ENCODE measurements at places on chromosomes 3 and 15.
A peak's percentile ranks its signal among the peaks of the same experiment; 100 is the strongest.

DNA sequence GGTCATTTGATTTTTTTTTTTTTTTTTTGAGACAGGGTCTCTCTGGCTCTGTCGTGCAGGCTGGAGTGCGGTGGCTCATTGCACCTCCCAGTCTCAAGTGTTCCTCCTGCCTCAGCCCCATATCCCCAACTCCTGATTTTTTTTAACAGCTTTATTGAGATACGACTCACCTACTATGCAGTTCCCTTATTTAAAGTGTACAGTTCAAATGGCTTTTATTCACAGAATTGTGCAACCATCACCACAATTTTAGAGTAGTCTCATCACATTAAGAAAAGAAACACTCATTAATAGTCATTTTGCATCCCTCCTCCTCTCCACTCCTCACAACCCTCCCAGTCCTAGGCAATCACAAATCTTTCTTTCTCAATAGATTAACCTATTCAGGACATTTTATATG lies 1.9 kb upstream of the TRA2B start:
- DNase-seq = no peak

GRCh38 chr3:172134352-172134751 lies 95.0 kb downstream of the FNDC3B start:
- DNase-seq = no peak

DNA sequence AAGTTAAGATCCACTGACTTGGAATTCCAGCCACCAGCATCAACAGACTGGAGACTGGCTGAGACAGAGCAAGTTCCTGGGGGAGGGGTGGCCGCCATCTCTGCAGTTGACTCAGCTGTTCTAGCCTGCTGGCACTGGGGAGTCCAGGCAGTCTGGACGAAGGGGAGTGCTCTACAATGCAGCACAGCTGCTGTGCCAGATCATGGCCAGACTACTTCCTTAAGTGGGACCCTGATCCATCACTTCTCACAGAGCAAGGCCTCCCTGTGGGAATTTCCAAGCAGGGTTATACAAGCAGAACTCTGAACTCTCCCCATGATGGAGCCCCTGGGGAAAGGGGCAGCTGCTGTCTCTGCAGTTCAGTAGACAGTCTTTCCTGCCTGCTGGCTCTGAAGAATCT lies 35.2 kb downstream of the PYGO1 start:
- DNase-seq = no peak

DNA sequence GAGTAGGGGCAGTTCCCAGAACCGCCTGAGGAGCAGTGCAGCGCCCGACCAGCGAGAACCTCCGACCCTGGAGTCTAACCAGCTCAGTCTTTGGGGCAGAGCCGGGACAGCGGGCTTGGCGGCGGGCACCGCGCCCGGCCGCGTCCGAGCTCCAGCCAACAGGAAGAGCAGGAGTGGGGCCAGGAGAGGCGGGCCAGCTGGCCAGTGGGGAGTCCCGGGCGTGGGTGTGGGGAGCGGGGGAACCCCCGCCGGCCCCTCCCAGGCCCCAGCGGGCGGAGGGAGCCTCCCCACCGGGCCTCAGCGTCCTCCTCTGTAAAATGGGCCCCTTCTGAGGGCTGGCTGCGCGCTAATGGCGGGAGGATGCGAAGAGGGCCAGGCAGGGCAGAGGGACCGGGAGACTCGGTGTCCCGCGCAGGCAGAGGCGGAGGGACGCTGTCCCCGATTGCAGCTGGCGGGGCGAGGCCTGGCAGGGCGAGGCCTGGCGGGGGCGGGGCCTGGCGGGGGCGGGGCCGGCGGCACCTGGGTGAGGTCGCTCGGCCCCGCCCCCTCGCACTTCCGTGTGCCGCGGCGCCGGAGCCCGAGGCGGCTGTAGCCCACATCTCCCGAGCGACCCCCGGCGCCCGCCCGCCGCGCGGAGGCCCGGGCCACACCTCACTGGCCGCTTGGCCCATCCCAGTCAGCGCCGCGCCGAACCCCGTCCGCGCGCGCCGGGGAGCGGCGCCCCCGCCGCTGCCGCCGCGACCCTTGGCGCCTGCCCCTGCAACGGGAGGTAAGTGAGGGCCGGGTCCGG lies at the start of gene PRKCD:
PRKCD (plus strand) TSS at position 550 of the 790 bp plus-strand sequence. CDS start 17,214 bp downstream, outside the sequence.
- DNase-seq = peak; percentile 81

DNA sequence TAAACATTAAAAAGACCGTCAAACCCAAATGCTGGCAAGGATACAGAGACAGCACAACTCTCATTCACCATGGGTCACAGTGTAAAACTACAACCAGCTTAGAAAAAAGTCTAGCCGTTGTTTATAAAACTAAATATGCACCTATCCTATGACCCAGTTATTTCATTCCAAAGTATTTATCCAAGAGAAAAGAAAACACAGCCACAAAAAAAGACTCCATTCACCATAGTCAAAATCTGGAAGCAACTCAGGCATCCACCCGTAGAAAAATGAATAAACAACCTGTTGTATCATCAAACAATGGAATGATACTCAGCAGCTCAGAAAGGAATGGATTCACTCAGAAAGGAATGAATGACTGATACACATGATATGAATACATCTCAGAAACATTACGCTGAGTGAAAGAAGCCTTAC lies 28.6 kb downstream of the PLD1 start:
- no peak for DNase-seq

- peak; percentile 99 for DNase-seq
Observed at GRCh38 chr3:136861890-136862616, at the start of gene NCK1. TSS of gene NCK1 (plus strand) at chr3:136862208. CDS start at chr3:136928002, 65,794 bp downstream.

- DNase-seq = no peak
Observed at GRCh38 chr15:82093325-82093724, 47.5 kb upstream of the MEX3B start.

GRCh38 chr3:124768812-124769211 lies 38.6 kb downstream of the UMPS start:
- no peak for DNase-seq

- DNase-seq = no peak
Observed at GRCh38 chr15:68668926-68669600, 90.3 kb downstream of the CORO2B start.

GRCh38 chr3:119643528-119643927 lies 16.9 kb downstream of the POPDC2 start:
- no peak for DNase-seq

DNA sequence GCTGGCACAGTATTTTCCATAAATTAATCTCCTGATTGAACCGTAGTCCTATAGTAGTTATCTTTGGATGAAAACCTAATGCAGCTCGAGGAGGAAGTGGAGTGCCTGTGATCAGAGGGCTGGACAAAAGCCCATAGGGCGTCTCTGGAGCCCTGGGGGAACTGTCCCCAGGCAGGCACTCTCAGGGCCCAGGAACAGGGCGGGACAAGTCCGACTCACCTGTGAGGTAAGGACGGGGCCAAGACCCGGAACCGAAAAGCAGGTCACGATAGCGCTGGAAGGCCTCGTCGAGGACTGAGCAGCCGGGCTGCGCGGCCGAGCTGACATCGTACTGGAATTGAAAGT lies 341 bp downstream of the HEXA start:
- peak; percentile 59 for DNase-seq

- DNase-seq = no peak
Observed at GRCh38 chr3:52302426-52303145, 13.5 kb upstream of the DNAH1 start.

GRCh38 chr3:69692761-69693160 lies 46.5 kb upstream of the MITF start:
- DNase-seq = no peak

DNA sequence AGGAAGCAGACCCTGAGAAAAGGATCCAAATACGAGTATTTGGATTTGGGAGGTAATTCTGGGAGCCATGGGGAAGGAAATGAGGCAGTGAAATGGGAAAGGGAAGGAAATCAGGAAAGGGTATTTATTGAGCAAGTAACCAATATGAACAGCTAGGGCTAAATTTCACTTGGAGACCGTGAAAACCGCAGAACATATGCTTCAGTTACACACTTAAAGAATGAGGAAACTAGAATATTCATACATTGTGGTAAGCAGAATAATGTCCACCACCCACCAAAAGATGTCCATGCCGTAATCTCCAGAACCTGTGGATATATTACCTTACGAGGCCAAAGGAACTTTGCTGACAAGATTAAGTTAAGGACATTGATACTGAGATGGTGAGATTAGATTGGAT lies 63.3 kb downstream of the LRRN1 start:
- no peak for DNase-seq

- no peak for DNase-seq
Observed at GRCh38 chr15:41955807-41956525, 16.4 kb downstream of the EHD4 start.

DNA sequence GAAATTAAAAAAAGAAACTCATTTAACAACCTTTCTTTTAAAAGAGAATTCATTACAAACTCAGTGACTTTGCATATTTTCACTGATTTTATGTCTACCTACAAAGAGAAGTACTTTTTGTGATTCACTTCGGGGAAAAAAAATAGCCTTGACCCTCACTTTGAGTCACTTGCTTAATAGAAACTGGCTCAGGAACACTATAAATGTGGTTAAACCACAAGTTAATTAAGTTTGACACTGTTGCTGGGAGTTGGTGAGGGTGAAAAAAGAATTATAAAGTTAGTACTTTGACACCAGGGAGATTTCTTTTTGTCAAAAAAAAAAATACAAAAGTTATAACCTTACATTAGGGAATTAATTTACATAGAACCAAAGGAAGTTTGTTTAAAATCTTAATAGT lies 810.9 kb downstream of the NR2F2 start:
- DNase-seq = no peak

GRCh38 chr15:48631176-48631770 lies 14.2 kb downstream of the FBN1 start:
- DNase-seq = no peak

- no peak for DNase-seq
Observed at GRCh38 chr3:185815391-185816282, 9.2 kb downstream of the IGF2BP2 start.

GRCh38 chr15:60009124-60009960 lies 5.2 kb downstream of the FOXB1 start:
- no peak for DNase-seq

- no peak for DNase-seq
Observed at GRCh38 chr3:120688121-120688520, 6.1 kb upstream of the HGD start.

GRCh38 chr3:15892311-15893227 lies 94.8 kb upstream of the ANKRD28 start:
- no peak for DNase-seq

GRCh38 chr15:57015897-57016296 lies 97.5 kb downstream of the TCF12 start:
- no peak for DNase-seq

DNA sequence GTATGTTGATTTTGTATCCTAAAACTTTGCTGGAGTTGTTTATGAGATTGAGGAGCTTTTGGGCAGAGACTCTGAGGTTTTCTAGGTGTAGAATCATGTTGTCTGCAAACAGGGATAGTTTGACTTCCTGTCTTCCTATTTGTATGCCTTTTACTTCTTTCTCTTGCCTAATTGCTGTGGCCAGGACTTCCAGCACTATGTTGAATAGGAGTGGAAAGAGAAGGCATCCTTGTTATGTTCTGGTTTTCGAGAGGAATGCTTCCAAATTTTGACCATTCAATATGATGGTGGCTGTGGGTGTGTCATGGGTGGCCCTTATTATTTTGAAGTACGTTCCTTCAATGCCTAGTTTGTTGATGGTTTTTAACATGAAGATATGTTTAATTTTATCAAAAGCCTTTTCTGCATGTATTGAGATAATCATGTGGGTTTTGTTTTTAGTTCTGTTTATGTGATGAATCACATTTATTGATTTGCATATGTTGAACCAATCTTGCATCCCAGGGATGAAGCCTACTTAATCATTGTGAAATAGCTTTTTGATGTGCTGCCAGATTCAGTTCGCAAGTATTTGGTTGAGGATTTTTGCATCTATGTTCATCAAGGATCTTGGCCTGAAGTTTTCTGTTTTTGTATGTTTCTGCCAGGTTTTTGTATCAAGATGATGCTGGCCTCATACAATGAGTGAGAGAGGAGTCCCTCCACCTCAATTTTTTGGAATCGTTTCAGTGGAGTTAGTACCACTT lies 188.1 kb downstream of the MINAR1 start:
- no peak for DNase-seq

- DNase-seq = no peak
Observed at GRCh38 chr15:39667382-39668127, 86.7 kb downstream of the THBS1 start.

- no peak for DNase-seq
Observed at GRCh38 chr3:17949101-17949500, 206.7 kb upstream of the TBC1D5 start.

GRCh38 chr3:114525278-114525677 lies 231.4 kb downstream of the TIGIT start:
- no peak for DNase-seq

DNA sequence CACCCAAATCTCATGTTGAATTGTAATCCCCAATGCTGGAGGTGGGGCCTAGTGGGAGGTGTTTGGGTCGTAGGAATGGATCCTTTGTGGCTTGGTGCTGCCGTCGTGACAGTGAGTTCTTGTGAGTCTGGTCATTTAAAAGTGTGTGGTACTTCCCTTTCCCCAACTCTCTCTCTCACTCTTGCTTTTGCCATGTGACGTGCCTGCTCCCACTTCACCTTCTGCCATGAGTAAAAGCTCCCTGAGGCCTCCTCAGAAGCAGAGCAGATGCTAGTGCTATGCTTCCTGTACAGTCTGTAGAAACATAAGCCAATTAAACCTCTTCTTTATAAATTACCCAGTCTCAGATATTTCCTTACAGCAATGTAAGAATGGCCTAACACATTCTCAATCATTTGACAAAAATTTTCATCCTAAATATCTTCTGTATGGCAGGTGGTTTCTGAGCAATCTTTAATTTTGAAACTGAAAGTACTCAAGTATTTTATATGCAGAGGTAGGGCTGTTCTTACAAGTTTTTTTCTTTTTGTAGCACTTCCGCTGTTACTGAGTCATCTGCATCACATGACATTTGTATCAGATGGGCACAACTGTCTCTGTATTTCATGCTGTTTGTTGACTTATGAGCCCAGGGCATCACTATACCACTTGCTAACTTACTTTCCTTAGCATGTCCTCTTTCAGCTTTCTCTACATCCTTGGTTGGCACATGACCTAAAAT lies 8.8 kb downstream of the RPL39L start:
- DNase-seq = peak; percentile 17

DNA sequence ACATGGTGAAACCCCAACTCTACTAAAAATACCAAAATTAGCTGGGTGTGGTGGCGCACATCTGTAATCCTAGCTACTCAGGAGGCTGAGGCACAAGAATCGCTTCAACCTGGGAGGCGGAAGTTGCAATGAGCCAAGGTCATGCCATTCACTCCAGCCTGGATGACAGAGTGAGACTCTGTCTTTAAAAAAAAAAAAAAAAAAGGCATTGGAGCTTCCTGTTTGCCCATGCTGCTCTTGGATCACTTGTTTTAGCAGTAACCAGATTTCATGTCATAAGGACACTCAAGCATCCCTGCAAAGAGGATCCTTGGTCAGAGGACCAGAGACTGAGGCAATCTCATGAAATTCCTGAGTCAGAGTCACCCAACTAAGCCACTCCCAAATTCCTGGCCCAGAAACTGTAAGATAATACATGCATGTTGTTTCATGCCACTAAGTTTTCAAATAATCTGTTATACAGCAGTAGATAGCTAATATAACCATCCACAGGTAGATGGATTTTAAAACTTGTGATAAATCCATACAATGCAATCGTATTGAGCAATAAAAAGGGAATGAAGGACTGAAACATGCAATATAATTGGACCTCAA lies 82.0 kb upstream of the XXYLT1 start:
- no peak for DNase-seq

GRCh38 chr15:45573961-45574629 lies 13.1 kb upstream of the BLOC1S6 start:
- no peak for DNase-seq

GRCh38 chr15:51864408-51865056 lies 35.1 kb downstream of the TMOD3 start:
- DNase-seq = peak; percentile 19

All from stimulated activated naive CD4-positive, alpha-beta T cell treated with Interleukin-2 at 50 U/mL for 16 hours (primary cell).